Stomach (tissue), 19 donors: ENCODE measurements at places on chromosomes 3 and 15. TPM values are rescaled to one million over a fixed set of nuclear protein-coding genes. Genes with fewer than 3 reads are reported as not detected.

Gene PLXND1
- 53.1 TPM for total RNA-seq

GRCh38 chr3:194518652-194519051 lies 31.9 kb upstream of the ATP13A3 start:
- H3K27ac ChIP-seq = no peak overlapping the region
- no peaks in the 10 kb centered on the region for H3K4me1 ChIP-seq
- H3K27me3 ChIP-seq = no peaks in the 10 kb centered on the region

GRCh38 chr15:63434576-63435186 lies 53.0 kb upstream of the CA12 start:
- no peak overlapping the region for H3K27ac ChIP-seq
- H3K4me1 ChIP-seq = peaks cover 22% of the 10 kb centered on the region
- no peaks in the 10 kb centered on the region for H3K36me3 ChIP-seq
- H3K27me3 ChIP-seq = no peaks in the 10 kb centered on the region
- no peak for DNase-seq

DNA sequence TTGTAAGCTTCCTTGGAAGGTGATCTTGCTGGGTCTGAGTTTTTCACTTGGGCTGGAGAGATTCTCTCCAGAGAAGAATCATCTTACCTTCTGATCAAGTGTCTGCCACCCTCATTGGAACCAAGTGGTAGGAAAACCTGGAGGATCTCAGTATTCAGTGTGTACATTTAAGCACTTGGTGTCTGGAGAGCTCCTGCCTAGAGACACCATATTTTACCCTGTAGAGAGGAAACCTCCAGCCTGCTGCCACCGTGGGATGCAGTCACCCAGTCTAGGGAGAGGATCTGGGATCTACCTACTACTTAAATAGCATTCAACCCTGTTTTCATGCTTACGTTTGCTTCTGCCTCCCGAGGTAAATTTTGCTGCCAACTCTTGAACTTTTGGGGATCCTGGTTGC lies 274.3 kb downstream of the SV2B start:
- no peak for DNase-seq
- H3K4me3 ChIP-seq = no peak overlapping the region
- H3K27ac ChIP-seq = no peak overlapping the region
- H3K36me3 ChIP-seq = no peaks in the 10 kb centered on the region

- H3K36me3 ChIP-seq = no peaks in the 10 kb centered on the region
- no peaks in the 10 kb centered on the region for H3K4me1 ChIP-seq
- DNase-seq = no peak
- H3K27ac ChIP-seq = no peak overlapping the region
- H3K4me3 ChIP-seq = no peak overlapping the region
Observed at GRCh38 chr3:153458881-153459280, 296.9 kb downstream of the RAP2B start.

DNA sequence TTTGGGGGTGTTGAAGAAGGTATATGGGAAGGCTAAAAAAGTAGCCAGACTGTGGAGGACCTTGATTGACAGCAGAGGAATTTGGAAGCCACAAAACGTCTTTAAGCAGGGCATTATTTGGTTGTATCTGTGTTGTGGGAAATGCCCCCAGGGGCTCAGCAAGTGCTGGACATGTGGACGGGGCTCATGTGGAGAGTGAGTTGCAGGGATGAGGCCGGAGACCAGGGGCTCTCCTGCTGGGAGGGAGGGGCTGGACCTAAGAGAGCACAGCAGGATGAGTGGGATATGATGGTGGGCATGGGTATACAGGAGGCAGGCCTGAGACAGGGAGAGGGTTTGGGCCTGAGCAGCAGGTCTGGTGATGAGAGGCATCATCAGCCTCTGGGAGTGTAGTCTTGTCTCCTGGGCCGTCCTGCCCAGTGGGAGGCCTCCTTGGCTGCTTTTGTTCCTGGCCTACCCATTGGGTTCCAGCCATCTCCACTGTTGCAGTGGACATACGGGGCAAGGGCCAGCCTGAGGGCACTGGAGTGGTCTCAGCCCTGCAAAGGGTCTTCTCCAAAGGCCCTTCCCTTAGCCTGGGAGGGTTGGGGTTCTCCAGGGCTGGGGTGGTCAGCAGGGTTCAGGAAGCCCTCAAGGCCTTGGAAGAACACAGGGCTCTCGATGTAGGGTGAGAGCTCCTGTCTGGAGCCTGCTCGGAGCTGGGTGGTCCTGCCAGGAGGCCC lies 27.5 kb downstream of the ACAD9 start:
- H3K36me3 ChIP-seq = peaks cover 100% of the 10 kb centered on the region
- no peak overlapping the region for H3K4me3 ChIP-seq
- DNase-seq = no peak
- H3K27me3 ChIP-seq = no peaks in the 10 kb centered on the region
- no peak overlapping the region for H3K27ac ChIP-seq
